ENCODE measurements at places on chromosomes 12 and 14.

- DNase-seq, result no peak
These were observed 103.1 kb downstream of the ESR2 start for GRCh38 chr14:64190974-64191502.

- DNase-seq, result no peak
These were observed 45.6 kb downstream of the GPHB5 start for GRCh38 chr14:63273129-63273528.

DNA sequence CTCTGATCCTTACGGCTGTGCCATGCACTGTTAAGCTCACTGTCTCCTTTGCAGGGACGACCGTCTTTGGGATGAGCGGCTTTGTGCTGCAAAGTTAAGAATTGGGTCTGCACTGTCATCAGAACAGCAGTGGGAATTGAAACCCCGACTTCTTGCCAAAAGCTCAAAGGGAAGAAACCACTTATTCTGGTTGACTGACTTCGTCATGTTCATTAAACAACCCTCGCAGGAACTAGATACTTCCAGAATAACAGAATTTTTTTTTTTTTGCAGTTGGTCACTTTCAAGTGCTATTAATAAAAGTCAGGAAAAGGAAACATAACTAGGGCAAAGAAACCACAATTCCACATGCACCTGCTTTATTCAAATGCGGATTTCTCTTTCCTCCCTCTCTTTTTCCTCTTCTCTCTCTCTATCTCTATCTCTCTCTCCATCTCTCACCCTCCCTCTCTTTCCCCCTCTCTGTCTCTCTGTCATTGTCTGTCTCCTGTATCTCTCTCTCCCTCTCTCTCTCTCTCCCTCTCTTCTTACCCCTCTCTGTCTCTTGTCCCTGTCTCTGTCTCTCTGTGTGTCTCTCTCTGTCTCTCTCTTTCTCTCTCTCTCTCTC, 12.3 kb upstream of the GLT1D1 start:
- no peak for DNase-seq

DNA sequence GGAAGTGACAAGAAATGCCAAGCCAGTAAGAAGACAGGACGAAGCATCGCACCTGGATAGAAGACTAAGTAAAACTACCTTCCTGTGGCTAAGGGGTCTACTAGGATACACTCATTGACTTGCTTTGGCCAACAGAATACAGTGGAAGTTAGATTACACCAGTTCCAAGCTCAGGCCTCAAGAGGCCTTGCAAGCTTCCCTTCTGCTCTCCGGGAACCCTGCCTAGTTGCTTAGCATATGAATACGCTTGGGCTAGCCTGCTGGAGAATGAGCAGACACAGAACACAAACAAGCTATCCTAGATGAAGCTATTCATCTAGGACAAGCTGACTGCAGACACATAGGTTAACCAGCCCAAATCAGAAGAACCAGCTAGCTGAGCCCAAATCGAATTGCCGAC, 97.0 kb downstream of the DPF3 start:
- no peak for DNase-seq

DNA sequence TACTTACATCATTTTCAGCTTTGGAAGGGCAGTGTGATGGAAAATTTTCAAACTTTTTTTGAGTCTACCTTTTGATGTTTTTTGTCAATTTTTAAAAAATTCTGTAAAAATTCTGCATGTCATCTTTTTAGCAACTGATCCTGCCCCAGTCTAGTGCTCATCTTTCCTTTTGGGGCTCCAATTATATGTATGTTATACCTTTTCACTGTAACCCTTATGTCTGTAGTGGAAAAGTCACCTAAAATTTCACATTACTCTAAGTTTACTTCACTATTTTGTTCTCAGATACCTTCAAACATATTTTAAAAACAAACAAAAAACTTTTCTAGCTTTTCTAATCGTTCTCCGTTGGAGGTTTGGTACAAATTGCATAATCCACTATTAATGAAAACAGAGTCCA, 32.5 kb upstream of the MYRFL start:
- DNase-seq, result no peak

GRCh38 chr12:99935608-99936007, 49.1 kb downstream of the ANKS1B start:
- DNase-seq, result no peak

Data from AG04450 (cell line).